Muscle of leg (tissue), 16 donors: ENCODE measurements at places on chromosomes 12 and 14. TPM values are rescaled to one million over a fixed set of nuclear protein-coding genes. Genes with fewer than 3 reads are reported as not detected.

EFS gene
- total RNA-seq = 20.8 TPM

RGS6 gene
- 3.7 TPM for total RNA-seq

SLC25A21 gene
- total RNA-seq = 1.1 TPM

- peaks cover 35% of the 10 kb centered on the region for H3K4me1 ChIP-seq
- H3K27me3 ChIP-seq = no peaks in the 10 kb centered on the region
- H3K36me3 ChIP-seq = no peaks in the 10 kb centered on the region
- H3K4me3 ChIP-seq = no peak overlapping the region
- no peak for DNase-seq
Observed at GRCh38 chr12:124722878-124723277, 140.8 kb downstream of the SCARB1 start.

DNA sequence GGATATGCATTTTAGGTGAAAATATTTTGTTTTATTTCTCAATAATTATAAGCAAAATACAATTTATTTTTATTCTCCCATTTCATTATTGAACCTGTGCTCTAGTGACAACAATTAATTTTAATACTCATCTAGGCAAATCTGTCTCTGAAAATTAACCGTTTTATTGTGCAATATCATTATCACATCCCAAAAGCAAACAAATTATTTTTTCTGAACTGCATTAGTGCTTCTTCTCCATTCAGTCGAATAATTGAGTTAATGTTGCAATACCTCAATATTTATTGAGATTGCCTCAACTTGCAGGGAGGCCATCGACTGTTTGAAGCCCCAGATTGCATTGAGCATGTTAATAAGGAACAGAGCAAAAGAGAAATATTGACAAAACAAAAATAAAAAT lies 303.2 kb upstream of the LRFN5 start:
- H3K27ac ChIP-seq = no peak overlapping the region
- no peaks in the 10 kb centered on the region for H3K4me1 ChIP-seq
- H3K4me3 ChIP-seq = no peak overlapping the region
- no peaks in the 10 kb centered on the region for H3K36me3 ChIP-seq
- no peak for DNase-seq

GRCh38 chr14:72824051-72824450 lies 69.8 kb downstream of the DPF3 start:
- no peak for DNase-seq
- H3K36me3 ChIP-seq = no peaks in the 10 kb centered on the region

DNA sequence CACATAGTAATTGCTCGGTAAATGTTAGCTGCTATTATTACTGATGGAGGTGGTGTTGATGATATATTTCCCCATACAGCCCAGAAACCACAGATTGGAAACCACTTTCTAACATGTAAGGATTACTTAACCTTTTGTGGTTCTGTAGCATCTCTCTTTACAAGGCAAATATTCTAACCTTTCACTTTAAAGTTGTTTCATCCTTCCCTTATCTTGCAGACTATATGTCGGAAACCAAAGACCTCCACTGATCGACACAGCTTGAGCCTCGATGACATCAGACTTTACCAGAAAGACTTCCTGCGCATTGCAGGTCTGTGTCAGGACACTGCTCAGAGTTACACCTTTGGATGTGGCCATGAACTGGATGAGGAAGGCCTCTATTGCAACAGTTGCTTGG lies 75.8 kb downstream of the FRMD6 start:
- no peak overlapping the region for H3K4me3 ChIP-seq
- H3K27ac ChIP-seq = no peak overlapping the region
- no peaks in the 10 kb centered on the region for H3K4me1 ChIP-seq
- no peaks in the 10 kb centered on the region for H3K27me3 ChIP-seq

DNA sequence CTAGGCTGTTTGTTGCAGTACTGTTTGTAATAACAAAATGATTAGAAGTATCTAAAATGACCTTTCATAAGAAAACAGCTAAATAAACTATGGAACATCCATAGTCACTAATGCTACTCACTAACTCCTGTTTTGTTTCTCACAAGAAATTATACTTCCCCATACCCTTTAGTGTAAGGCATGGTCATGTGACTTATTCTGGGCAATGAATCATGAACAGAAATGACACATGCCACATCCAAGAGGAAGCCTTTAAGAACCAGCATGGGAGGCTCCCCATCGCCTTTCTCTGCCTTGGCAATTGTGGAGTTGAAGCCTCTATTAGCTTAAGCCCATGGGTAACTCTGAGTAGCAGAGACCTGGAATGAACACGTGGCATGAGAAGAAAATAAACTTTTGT lies 49.3 kb downstream of the KSR2 start:
- no peak overlapping the region for H3K27ac ChIP-seq
- H3K4me1 ChIP-seq = no peaks in the 10 kb centered on the region
- no peaks in the 10 kb centered on the region for H3K27me3 ChIP-seq
- H3K4me3 ChIP-seq = no peak overlapping the region

DNA sequence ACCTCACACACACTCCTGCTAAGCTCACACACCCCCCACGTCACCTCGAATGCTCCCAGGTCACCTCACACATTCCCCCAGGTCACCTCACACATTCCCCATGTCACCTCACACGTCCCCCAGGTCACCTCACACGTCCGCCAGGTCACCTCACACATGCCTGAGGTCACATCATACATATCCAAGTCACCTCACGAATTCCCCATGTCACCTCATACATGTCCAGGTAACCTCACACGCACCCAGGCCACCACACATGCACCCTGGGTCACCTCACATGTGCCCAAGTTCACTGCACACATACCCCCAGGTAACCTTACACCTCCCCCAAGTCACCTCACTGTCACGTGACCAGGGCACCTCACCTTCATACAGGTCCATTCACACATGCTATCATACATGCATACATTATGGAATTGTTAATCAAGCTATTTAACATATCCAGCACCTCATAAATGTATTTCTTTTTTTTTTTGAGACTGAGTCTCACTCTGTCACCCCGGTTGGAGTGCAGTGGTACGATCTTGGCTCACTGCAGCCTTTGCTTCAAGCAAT lies 640.3 kb downstream of the TMEM121 start:
- H3K4me1 ChIP-seq = no peaks in the 10 kb centered on the region
- no peak overlapping the region for H3K4me3 ChIP-seq
- DNase-seq = no peak
- no peaks in the 10 kb centered on the region for H3K27me3 ChIP-seq
- H3K27ac ChIP-seq = no peak overlapping the region
- no peaks in the 10 kb centered on the region for H3K36me3 ChIP-seq

DNA sequence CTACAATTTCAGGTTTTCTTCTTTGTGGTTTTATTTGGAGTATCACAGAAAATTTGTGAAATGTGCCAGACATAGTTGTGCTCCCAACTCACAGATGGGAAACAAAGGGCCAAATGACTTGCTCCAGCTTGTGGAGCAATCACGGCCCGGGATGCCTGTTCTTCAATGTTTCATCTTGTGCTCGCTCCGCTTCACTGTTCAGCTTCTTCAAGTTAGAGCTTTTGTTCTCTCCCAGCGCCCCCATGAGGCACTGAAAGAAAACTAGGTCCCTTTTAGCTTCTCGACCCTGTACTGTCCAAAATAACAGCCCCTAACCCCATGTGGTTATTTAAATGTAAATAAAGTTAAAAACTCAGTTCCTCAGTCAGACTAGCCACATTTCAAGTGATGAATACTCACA lies 187.9 kb upstream of the STXBP6 start:
- H3K27me3 ChIP-seq = no peaks in the 10 kb centered on the region
- H3K4me1 ChIP-seq = no peaks in the 10 kb centered on the region
- no peaks in the 10 kb centered on the region for H3K36me3 ChIP-seq

DNA sequence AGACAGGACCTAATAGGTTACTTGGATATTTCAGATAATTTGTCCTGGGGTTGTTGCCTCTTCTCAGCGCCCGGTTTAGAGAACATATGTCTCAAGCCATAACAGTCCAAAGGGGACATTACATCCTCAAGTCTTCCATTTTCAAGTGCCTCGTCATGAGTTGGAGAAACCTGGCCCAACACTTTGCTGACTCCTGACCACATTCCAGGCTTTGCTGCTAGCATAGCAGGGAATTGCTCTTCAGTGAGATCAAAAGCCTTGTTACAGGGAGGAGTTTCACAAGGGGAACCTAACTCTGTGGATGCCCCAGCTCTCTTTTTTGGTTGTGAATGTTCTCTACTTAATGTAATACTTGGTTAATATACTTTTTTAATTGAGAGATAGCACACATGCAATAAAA lies 8.2 kb upstream of the MMP19 start:
- DNase-seq = no peak
- H3K36me3 ChIP-seq = no peaks in the 10 kb centered on the region
- H3K4me1 ChIP-seq = peaks cover 31% of the 10 kb centered on the region
- H3K4me3 ChIP-seq = no peak overlapping the region
- peak overlapping the region; percentile 64 for H3K27ac ChIP-seq

GRCh38 chr12:117468016-117468415 lies 106.6 kb upstream of the NOS1 start:
- H3K27me3 ChIP-seq = peaks cover 2% of the 10 kb centered on the region
- H3K4me3 ChIP-seq = no peak overlapping the region
- H3K4me1 ChIP-seq = no peaks in the 10 kb centered on the region

GRCh38 chr14:90263748-90264449 lies 7.5 kb downstream of the PSMC1 start:
- H3K27ac ChIP-seq = no peak overlapping the region
- peaks cover 65% of the 10 kb centered on the region for H3K36me3 ChIP-seq
- no peak overlapping the region for H3K4me3 ChIP-seq
- H3K27me3 ChIP-seq = no peaks in the 10 kb centered on the region
- DNase-seq = no peak
- H3K4me1 ChIP-seq = no peaks in the 10 kb centered on the region

GRCh38 chr12:47551426-47551851 lies 154.4 kb downstream of the RPAP3 start:
- no peak overlapping the region for H3K27ac ChIP-seq
- H3K4me3 ChIP-seq = no peak overlapping the region
- no peaks in the 10 kb centered on the region for H3K4me1 ChIP-seq
- DNase-seq = peak; percentile 7

DNA sequence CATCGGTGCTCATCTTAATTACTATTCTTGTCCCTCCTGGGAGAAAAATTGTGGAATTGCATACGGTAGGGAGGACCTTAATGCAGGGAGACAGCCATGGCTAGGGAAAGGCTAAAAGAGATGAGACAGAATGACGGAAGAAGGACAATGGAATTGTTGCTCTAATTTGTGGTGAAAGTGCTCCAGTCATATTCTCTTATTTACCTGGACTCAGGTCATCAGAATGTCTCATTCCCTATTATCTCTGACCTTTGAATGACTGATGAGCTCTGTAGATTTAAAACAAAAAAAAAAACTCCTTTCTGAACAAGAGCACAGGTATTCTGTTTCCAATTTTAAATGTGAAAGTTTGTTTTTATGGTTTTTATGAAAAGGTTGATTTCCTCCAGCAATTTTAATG lies 8.6 kb upstream of the EPS8 start:
- H3K4me1 ChIP-seq = no peaks in the 10 kb centered on the region
- H3K4me3 ChIP-seq = no peak overlapping the region
- no peaks in the 10 kb centered on the region for H3K36me3 ChIP-seq
- no peaks in the 10 kb centered on the region for H3K27me3 ChIP-seq
- no peak for DNase-seq

DNA sequence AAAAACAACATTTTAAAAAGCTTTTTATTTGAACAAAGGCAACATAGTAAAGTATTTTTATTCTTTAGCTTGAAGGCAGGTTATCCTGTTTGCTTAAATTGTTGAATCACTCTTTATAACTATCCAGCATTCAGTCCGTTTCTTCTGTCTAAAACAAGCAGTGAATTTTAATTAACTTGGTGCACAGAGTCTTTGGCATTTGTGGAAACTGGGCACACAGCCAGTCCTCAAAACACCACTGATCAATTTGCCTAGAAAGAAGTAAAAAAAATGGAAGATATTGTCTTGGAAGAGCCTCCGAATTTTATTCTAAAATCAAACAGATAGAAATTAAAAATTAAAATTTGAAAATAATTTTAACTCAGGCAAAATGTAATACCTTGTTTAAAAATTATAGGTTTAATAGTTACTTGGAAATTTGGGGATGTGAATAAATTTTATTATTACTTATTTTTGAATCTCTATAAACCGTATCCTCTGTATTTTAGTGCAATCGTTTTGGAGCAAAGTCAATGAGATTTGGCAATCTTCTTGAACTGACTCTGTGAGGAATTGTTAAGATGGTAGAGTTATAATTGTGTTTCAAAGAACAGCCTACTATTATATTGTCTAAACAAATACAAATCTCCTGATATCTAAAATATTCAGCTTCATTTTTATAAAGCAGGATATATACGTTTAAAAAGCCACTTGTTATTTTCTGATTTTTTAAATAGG lies 927.0 kb downstream of the SLC16A7 start:
- no peaks in the 10 kb centered on the region for H3K27me3 ChIP-seq
